ENCODE measurements at places on chromosomes 3 and 15.

DNA sequence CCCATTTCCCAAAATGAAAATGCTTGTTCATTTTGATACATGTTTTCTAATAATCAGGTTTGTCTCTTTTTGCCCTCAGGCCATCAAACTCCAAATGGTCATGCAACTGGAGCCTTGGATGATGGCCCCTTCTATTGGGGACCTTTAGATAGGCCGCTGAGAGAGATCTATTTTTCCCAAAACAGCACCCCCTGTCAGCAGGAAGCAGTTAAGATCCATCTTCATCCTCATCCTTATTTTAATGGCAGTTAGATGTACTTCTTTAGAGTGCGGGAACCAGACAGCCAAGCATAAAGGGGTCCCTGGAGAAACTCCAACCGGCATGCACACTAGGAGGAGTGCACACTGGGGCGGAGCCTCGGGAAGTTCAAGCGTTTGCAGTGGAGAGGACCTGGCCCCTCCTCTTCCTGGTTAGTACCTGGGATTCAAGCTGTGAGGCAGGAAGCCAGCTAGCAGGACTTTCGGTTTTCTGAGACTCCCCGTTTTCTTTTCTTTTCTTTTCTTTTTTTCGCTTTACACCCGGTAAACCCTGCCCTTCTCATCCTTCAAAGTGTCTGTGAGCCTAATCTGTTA, 31.9 kb upstream of the STRIT1 start:
- no peak for DNase-seq

DNA sequence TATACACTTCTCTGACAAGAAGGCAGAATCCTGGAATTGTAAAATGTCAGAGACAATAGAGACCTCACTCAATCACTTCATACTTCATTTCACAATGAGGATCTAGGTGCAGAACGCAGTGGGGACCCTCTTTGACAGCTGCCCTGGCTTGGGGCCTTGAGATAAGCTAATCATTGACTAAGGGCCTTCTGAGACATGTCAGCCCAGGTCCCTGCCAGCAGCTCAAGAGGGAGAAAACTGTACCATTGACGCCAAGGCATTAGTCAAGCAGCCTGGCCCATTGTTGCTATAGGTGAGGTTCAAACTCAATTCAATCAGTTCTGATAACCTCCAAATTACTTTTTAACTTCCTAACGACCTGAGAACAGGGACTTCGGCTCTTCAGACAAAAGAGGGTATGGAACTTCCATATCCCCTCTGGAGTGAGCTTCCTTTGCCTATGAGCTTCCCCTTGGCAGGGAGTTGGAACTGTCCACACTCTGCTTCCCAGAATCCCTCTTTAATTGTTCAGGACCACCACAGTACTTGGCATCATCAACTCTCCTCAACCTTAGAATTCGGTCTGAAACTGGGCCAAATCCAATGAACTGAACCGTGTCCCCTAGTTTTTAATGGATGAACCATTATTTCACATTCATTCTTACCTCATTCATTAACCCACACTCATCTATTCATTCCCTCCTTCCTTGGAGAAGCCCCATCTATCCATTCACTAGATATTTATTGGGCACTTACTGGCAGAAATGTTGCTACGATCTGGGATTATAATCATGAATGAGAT, 1.5 kb upstream of the CYP8B1 start:
- no peak for DNase-seq

- DNase-seq: no peak
These were observed 117.3 kb upstream of the C15orf61 start for GRCh38 chr15:67403428-67404154.

DNA sequence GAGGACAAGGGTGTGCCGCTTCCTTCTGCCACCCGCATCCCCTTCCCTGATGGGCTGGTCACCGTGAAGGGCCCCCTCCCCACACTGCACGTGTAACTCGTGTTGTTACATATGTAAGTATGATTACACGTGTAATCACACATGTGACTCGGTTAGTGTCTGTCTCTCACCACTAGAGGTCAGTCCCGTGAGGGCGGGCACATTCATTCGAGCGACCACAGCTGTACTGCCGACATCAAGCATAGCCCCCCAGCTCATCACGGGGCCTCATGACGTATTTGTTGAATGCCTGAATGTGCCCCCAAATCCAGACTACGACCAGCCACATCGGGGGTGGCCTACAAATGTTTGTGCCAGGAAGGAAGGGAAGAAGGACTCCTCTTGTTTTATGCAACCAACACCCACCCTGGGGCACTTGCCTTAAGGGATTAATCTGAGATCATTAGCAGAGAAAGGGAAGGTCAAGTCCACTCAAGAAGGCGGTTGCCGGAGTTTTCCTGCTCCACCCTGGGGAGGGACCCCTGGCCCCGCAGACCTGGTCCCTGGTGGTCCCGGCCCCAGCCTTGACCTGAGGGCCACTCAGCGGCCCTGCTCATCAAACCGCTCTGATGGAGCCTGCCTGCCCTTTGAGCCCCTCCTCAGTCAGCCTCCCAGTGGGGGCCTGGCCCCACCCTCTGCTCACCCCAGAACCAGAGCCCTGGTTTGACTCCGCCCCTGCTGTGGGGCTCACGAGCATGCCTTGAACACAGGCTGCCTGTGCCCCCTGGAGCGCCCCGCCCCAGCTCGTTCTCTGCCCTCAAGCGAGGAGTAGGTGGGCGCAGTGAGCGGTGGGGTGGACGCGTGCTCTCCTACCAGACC, 52.8 kb downstream of the RGMA start:
- DNase-seq: no peak

DNA sequence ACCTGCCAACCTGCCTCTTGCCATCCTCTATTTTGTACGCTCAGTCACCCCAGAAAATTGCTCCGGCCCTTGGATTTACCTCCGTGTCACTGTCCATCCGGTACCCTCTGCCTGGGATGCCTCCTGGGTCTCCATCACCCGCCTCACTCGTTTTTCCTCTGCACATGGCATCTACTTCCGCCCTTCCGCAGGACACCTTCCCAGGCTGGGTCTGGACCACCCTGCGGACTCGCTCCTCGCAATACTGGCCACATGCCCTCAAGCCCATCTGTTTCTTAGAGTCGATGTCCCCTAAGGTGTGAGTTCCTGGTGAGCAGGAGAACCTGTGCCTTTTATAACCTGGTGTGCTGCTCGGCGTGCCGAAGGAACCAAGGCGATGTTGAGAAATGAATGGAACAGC, 58.5 kb downstream of the APBA2 start:
- no peak for DNase-seq

DNA sequence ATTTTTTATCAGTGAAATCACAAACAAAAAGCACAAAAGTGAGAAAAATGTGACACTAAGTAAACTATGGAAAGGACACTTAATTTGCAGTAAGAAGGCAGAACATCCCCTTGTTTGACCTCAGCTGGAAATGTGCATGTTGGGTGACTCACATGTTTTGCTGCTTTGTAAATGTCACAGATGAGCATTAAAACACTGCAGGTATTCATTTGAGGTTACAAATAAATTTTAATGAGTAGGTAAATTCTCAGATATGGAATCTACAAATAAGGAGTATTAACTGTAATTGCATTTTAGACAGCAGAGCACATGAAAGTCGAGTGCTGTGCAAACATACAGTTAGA, 20.3 kb downstream of the CHMP2B start:
- no peak for DNase-seq

DNA sequence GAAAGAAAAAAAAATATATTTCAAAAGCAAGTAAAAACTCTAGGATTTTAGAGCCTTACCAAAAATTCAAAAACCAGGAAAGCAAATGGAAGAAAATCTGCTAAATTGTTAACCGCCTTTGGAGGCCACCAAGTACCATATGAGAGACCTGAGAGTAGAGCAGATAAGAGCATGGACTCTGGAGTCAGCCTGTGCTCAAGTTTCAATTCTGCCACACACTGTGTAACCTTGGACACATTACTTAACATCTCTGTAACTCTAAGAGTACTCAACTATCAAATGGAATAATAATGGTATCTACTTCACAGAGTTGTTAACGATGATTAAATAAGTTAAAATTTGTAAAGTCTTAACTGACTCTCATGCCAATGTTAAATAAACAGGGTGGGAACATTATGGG, 12.7 kb downstream of the RBSN start:
- DNase-seq: no peak

DNA sequence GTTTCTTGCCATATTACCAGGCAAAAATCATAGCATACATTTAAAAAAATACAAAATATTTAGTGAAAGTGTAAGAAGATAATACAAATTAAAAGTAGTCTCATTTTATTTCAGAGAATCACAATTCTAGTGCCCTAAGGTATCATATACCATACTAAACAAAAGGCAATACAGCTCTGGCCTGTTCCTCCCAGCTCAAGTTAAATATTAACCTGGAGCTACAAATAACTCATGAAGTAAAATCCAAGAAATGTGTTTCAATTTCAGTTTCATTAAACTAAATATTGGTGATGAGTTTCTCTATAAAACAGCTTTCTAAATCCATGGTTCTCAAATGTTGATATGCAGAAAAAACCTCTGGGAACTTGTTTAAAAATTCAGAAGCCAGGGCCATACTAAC, 67.7 kb downstream of the INO80 start:
- DNase-seq: no peak

DNA sequence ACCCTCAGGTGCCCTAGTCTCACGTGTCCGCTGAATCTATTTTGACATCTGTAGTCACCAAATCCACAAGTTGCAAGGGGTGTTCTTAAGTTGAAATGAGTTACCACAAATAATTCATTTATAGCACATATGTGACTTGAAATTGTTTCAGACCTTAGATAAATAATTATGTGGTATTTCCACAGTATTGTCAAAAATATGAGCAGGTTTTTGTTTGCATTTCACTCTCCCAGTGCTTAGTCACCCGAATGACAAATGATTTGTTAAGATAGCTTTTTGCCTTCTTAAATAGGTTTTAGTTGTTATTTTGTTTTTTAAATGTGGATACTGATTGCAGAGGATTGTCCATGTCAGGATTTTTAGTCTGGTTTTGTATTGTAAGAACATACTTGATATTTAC, 2.6 kb downstream of the MFSD1 start:
- no peak for DNase-seq

GRCh38 chr3:181230258-181230657, 240.7 kb upstream of the DNAJC19 start:
- no peak for DNase-seq

Measured in effector CD8-positive, alpha-beta T cell (primary cell).